ENCODE measurements at places on chromosomes 16 and 17.
A peak's percentile ranks its signal among the peaks of the same experiment; 100 is the strongest.

GRCh38 chr16:29814592-29814991, 1.4 kb upstream of the PAGR1 start:
- no peak for DNase-seq

- DNase-seq: peak; percentile 6
These were observed 11.8 kb downstream of the GNAO1 start for GRCh38 chr16:56203052-56203451.

GRCh38 chr16:70630960-70631745, 15.2 kb upstream of the IL34 start:
- no peak for DNase-seq

DNA sequence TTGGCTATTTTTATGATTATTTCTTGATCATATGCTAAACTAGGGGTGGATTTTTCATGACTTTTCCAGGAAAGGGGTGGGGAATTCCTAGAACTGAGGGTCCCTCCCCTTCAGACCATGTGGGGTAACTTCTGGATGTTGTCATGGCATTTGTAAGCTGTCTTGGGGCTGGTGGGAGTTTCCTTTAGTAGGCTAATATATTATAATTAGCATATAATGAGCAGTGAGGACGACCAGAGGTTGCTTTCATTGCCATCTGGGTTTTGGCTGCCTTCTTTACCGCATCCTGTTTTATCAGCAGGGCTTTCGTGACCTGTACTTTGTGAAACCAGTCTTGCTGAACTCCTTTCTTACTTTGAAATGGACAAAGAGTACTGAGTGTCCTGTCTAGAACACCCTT, 40.4 kb upstream of the ABCA5 start:
- no peak for DNase-seq

GRCh38 chr16:29959293-29959692, 2.6 kb upstream of the TMEM219 start:
- DNase-seq: no peak

GRCh38 chr16:4015275-4016004, 100.8 kb downstream of the ADCY9 start:
- no peak for DNase-seq

DNA sequence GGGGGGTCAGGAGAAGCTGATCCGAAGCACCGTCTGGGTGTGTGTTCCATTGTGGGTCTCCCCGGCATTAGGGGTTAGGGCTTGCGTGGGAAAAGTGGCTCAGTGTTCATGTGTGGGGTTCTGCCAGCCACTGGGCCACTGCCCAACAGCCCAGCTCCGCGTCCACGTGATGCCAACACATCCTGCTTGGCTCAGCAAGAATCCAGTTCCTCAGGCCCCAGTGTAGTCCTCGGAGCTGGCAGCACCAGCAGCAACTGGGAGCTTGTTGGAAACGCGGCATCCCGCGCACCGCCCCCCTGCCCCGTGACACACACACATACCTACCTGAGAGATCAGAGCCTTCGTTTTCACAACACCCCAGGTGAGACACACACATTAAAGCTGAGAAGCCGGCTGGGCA, 18.9 kb downstream of the LGALS9 start:
- DNase-seq: no peak

- DNase-seq: peak; percentile 6
These were observed 16.2 kb downstream of the CHST4 start for GRCh38 chr16:71542377-71542776.

GRCh38 chr16:56357241-56357764, 68.0 kb downstream of the AMFR start:
- peak; percentile 63 for DNase-seq

GRCh38 chr17:537133-537532, 177.5 kb downstream of the VPS53 start:
- DNase-seq: no peak

DNA sequence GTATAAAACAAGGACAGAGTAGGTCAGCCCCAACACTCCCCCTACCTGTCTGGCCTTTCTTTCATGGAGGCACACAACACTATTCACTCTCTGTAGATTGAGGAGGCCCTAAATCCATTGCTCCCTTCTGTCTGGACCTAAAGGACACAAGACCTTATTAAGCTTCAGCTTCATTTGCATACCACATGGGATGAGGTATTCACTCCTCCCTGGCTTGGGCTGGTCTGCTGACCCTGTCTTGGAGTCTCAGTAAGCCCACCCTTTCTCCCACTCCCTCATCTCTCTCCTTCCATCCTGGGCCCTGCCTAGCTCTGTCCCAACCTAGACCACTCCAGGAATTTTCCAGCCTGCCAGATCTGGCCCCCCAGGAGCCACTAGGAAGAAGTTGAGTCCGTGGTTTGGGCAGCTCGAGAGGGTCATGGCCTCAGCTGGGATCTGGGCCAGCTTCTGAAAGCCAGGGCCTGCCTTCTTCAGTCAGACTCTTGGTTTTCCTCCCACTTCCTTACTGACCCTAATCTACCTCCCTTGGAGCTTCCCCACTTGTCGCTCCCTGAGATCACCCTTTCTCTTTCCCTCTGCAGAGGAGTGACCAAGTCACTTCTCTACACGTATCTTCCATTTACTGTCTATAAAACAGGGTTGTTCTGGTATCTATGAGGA, 6.5 kb upstream of the LLGL1 start:
- peak; percentile 71 for DNase-seq

DNA sequence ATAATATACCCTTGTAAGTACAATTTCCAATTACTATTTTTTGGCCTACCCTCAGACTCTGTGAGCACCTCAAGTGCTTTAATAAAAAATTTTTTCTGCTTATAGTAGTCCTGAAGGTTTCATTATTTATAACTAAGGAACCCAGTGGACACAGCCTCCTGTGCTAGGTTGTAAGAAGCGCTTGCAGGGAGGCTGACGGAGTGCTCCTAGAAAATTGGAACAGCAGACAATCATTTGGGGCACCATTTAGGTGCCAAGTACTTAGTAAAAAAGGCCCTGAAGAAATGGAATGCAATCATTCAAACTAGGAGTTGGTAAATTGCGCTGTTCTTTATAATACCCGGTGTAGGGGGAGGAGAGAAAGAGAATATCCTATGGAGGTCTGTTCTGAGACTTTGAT, 19.8 kb downstream of the CA10 start:
- no peak for DNase-seq

DNA sequence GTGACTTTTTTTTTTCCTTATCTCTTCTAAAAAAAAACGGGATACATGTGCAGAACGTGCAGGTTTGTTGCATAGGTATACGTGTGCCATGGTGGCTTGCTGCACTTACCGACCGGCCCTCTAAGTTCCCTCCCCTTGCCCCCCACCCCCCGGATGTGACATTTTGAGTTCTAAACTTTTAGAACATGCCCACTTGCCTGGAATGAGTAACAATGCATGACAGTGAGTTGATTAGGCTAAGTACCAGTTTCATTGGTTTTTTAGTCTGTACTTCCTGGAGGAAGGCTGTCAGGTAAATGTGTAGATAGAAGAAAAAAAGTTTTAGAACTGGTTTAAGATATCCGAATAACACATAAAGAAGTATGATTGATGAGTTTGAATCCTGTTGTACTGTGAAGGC, 4.0 kb downstream of the BPTF start:
- no peak for DNase-seq

DNA sequence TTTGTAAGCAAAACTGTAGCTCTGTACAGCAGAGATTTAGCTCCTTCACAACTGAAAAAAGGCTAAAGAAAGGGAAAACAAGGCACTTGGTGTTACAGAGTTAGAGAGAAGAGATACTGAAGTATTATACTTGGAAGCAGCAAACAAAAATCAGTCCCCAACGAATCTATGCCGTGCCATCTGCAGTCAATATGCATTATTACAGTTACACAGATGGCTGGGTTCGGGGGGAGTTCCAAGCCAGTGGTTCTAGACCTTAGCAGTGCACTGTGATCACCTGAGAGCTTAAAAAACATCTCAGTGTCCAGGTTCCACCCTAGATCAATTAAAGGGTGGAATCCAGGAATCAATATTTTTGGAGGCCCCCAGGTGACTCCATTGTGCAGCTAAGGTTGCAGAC, 489.9 kb downstream of the SHISA9 start:
- no peak for DNase-seq

GRCh38 chr16:77636615-77637014, 85.7 kb upstream of the NUDT7 start:
- no peak for DNase-seq

DNA sequence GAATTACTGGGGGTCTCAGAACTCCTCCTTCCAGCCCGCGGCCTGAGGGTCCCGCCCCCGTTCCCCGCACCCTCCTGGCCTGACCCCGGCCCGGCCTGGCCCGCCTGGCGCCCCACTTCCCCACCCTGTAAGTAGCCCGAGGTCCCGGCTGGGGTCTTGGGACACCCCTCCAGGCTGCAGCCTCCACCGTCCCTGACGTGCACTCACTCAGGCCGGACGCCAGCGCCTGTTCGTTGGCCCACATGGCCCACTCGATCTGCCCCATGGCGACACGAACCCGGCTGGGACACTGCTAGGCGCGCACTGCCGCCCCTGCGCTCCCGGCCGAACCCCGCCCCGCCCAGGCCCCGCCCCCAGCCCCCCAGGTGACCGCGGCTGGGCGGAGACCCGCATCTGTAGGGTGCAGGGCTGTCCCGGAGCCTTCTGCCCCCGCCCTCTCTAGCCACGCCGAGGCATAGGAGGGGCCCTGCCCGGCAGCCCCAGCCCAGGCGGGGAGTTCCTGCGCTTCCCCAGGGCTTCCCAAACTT, at the start of gene CYBA:
Gene CYBA (minus strand): TSS at position 305 of the 527 bp plus-strand sequence. CDS start 40 bp downstream, at position 265.
- DNase-seq: peak; percentile 39

GRCh38 chr16:21277927-21278706, at the start of gene CRYM:
Gene CRYM (minus strand): TSS chr16:21278290. CDS start chr16:21278251, 39 bp downstream.
- DNase-seq: peak; percentile 32

- no peak for DNase-seq
These were observed 49.7 kb upstream of the ARL4D start for GRCh38 chr17:43349142-43349541.

DNA sequence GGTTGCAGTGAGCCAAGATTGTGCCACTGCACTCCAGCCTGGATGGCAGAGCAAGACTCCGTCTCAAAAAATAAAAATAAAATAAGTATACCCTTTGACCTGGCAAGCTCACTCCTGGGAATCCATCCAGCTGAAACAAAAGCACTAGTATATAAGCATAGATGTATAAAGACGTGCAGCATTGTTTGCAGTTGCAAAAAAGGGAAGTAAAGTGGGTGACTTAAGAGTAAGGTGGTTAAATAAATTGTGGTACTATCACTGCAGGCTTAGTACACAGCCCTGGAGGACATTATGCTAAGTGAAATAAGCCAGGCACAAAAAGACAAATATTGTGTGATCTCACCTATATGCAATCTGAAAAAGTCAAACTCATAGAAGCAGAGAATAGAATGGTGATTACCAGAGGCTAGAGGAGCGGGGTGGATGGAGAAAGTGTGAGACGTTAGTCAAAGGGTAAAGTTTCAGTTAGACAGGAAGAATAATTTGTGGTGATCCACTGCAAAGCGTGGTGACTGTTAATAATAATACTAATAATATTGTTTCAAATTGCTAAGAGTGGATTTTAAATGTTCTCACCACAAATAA, 113.0 kb downstream of the MYO1D start:
- no peak for DNase-seq

GRCh38 chr16:61165797-61166196, 870.4 kb downstream of the CDH8 start:
- DNase-seq: no peak

GRCh38 chr16:77680496-77680895, 41.8 kb upstream of the NUDT7 start:
- no peak for DNase-seq

GRCh38 chr17:2876467-2876866, 80.2 kb downstream of the RAP1GAP2 start:
- no peak for DNase-seq

DNA sequence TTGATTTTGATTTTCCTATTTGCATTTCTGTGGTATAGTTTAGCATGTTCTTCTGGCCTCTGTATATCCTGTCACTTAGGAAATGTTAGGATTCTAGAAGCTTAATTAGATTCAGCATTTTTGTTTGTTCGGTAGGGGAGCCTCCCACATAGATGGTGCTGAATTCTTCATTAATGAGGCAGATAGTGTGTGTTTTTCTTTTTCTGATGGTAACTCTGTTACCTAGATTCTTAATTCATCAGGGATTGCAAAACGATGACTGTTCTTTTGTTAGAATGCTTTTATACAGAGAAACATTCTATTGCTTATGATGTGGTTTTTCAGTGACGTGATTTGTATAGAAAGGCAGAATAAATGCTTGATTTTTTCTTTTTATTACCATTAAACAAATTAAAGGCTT, 19.0 kb downstream of the BANP start:
- peak; percentile 49 for DNase-seq

GRCh38 chr16:57413733-57414132, 9.2 kb downstream of the CCL17 start:
- no peak for DNase-seq

DNA sequence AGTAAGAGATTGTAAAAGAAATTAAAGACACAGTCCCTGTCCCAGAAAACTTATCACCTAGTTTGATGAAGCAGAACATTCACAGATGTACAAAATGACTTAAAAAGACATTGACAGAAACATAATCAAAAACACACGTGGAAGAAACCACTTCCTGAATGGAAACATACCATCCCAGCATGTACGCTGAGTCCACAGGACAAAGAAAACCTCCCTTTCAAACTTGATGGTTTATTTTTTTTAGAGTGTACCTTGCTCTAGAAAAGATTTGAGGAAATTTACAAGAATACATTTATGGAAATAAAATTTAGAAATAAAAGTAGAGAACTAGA, 140.9 kb downstream of the PMP22 start:
- DNase-seq: no peak

DNA sequence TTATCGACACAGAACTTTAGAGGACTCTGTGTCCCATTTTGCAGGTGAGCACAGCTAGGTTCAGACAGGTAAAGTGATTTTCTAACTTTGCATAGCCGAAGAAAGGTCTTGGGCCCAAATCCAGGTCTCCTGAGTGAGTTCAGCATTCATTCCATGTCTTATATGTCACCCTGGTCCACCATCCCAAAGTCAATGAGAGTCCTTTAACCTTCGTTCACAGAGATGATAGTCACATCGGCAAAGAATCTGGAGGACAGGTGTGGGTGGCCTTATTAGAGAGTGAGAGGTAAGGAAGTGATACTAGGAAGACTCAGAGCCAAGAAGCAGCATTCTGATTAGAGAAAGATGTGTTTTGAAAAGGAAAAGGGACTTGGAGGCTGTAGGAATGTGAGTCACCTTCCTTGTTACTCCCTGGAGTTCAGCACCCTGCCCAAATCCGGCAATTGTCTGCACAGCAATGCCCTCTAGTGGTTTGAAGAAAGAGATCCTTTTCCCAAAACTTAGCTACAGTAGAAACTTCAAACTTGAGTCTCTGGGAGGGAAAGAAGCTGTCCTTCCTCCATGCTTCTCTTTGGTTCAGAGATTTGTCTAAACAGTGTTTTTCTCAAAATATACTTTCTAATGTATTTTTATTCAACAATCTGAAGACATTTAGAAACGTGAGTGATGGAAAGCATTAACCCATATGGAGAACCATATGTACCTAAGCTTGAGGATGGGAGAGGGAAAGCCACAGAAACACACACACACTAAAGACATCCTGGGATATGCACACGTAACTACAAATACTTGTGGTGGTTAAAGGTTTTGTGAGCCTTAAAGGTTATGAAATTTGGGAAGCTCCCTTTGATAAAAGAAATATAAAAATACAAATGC, 96.4 kb upstream of the SHISA6 start:
- DNase-seq: peak; percentile 6

GRCh38 chr16:28098171-28098958, 34.9 kb upstream of the GSG1L start:
- no peak for DNase-seq
